ENCODE measurements at places on chromosomes 2 and 18.

- no peak for DNase-seq
Measured at GRCh38 chr2:127197475-127198385, 22.4 kb downstream of the CYP27C1 start.

GRCh38 chr2:109526442-109526970, 87.3 kb downstream of the SEPTIN10 start:
- no peak for DNase-seq

DNA sequence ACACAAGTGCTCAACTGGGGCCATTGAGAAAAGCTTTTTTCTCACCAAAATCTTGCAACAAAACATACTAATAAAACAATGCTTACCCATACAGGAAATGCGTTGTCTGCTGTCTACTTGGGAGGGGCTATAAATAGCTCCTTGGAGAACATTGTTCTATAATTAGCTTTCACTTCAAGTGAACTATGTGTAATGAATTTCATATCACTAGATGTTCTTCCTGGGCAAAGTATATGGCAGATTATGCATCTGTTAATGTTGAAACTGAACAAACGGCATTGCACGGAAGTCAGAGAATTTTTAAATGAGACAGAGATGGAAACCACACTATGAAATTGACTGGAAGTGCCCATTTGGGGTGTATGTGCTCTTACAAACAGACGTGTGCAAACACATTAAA, 6.4 kb upstream of the NPAS2 start:
- DNase-seq, result no peak

GRCh38 chr2:14776216-14776615, 143.7 kb downstream of the LRATD1 start:
- DNase-seq, result no peak

DNA sequence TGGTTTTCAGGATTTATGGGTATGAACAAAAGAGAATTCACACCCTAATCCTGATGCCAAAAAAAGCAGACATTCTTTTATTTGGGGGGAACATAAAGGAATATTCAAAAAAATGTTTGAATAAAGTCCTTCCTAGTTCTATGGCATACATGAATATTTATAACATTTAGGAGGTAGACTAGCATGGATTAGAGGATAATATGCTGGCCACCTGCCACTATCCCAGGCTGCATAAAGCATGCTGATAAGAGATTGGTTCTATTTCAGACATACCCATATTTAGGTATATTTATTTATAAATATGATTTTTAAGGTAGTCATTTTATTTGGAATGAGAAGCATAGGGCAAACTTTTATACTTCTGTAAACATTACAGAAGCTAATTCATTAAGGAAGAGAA, 34.9 kb upstream of the MAP3K20 start:
- no peak for DNase-seq

DNA sequence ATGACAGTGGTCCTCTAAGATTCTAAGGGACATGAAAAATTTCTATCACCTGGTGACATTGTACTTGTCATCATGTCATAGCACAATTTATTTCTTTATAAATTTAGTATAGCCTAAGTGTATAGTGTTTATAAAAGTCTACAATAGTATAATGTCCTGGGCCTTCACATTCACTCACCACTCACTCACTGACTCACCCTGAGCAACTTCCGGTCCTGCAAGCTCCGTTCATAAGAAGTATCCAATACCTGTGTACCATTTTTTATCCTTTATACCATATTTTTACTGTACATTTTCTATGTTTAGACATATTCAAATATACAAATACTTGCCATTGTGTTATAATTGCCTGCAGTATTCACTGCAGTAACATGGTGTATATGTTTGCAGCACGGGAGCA, 72.8 kb upstream of the DSEL start:
- DNase-seq, result no peak

DNA sequence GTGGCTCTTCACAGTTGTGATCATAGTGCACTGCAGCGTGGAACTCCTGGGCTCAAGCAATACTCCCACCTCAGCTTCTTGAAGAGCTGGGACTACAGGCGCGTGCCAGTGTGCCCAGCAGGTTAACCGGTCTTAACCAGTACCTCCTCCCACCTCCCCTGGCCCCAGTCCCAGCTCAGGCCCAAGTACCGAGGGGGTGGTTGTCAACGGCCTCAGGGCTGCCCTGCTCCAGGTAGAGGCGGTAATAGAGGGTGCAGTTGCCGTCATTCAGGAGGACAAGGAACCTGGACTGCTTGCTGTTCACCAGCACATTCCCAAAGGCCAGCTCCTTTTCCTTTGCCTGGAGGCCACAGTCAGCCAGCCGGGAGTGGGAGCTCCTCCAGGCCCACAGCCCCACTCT, 19.7 kb downstream of the CFAP65 start:
- no peak for DNase-seq

GRCh38 chr18:26267357-26267930, 41.2 kb downstream of the TAF4B start:
- no peak for DNase-seq

DNA sequence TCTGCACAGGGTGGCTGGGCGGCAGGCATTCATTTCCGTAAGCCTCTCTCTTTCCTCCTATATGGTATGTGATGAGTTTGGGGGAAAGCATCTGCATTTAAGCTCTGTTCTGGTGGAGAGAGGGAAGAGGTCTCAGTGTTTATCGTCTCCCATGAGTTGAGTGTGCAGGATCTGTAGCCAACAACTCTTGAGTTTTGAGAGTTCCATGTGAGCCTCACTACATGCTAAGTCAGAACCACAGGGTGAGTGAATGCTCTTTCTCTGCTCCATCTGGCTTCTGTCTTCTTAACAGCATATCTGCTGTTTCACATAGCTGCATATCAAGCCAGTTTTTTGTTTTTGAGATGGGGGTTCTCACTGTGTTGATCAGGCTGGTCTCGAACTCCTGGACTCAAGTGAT, 22.7 kb downstream of the RAB31 start:
- DNase-seq, result no peak

GRCh38 chr18:78685250-78685979, 294.2 kb upstream of the SALL3 start:
- DNase-seq, result no peak

GRCh38 chr2:39385172-39385571, 51.9 kb downstream of the MAP4K3 start:
- DNase-seq, result no peak

DNA sequence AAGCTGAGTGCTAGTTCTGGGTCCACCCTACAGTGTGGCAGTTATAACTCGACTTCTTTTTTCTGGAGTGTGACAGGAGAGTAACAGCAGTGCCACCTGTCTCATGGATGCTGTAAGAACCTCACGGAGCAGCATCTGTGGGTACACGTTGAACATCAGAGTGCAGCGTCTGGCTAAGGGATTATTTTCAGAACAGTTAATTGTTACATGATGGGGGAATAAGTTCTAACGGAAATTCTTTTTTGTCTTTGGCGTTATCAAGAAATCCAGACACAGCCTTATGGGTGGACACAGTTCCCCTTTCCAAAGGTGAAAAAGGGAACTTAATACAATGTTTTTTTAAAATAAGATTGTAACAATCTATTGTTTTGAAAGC, 28.3 kb upstream of the TOGARAM2 start:
- no peak for DNase-seq

All from cortex of kidney (tissue), 1 donor.